ENCODE measurements at places on chromosomes 2 and 18.

DNA sequence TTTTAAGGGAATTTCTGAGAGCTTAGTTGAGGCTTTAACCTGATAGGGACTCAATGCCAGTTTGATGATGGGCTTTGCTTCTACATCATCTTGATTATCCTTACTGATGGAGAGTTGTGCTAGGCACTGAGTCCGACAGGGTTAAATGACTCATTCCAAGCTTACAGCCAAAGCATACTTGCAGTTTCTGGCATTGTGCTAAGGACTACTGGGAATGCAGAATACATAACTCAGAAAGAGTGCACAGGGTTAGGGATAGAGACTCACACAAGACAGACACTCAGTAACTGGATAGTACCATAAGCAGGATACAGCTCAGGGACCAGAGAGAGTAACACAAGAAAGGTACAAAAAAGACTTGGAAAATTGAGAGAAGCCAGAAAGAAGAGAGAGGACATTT, 94.1 kb upstream of the SLC14A2 start:
- DNase-seq = no peak

DNA sequence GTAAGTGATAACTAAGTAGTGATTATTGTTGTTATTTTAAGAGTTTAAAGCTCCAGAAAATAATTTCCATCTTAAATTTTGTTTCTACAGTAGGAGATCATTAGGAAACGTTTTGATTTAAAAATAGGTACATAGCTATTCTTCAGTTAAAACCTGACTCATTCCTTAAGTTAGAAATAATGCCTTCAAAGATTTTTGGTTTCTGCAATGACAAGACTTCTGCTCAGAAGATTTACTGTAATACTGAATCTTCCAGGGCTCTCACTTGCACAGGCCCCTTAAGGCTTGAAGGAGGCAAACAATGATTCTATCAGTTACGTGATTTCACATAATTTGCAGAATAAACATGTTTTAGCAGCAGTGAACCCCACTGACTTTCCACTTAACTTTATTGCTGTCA, 333.7 kb downstream of the RAD51AP2 start:
- no peak for DNase-seq

DNA sequence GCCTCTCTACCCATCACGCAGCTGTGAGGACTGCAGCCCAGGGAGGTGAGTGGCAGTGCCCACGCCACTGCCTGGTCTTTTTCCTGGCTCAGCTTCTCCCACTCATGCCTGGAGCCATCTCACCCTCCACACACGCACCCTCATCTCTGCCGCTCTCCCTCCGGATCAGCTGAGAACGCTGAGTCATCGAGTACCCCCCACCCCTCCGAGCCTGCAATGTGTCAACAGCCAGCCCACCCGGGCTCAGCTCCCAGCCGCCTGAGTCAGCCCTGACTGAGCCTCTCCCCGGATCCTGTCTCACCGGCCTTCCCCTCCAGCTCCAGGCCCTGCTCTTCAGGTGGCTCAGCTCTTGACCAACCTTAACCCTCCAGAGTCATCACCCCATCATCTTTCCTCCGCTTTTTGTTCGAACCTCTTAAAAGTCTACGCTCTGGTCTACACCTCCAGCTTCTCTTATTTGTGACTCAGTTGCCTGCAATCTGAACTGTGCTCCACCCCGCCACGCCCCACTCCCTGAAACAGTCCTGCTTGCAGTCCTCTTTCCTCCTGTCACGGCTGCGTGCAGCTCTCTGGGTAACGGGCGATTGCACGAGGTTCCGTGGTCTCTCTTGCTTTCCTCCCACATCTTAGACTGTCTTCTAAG, 94.4 kb upstream of the ASAP2 start:
- DNase-seq = no peak

DNA sequence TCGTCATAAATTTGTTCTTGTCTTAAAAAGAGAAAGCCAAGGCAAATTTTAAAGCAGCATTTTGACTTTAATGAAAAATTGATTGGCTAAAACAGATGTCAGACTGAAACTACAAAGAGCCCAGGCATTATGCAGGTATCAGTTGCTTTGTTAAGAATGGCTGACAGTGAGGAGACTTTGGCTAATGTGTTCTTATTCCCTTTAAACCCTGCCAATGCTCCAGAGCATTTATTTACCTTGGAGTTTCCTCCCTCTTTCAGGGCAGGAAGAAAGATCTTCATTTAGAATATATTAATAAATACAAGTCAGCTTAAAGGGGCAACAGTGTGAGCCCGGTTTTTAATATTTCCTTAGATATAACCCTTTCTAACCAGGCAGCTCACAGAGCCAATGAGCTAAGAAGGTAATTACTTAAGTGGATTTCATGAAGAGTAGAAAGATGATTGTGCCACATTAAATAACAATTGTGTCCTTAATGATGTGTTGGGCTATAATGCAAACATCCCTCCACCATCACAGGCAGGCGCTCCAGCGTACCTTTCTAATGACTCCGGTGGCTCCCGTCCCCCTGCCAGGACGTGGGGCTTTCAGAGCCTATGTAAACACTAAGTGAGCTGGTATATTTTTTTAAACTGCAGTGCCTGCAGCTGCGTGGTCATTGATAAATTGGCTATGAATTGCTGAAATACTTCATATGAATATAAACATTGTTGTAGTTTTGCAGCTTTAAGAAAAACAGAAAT, 349.4 kb upstream of the POU3F3 start:
- no peak for DNase-seq

DNA sequence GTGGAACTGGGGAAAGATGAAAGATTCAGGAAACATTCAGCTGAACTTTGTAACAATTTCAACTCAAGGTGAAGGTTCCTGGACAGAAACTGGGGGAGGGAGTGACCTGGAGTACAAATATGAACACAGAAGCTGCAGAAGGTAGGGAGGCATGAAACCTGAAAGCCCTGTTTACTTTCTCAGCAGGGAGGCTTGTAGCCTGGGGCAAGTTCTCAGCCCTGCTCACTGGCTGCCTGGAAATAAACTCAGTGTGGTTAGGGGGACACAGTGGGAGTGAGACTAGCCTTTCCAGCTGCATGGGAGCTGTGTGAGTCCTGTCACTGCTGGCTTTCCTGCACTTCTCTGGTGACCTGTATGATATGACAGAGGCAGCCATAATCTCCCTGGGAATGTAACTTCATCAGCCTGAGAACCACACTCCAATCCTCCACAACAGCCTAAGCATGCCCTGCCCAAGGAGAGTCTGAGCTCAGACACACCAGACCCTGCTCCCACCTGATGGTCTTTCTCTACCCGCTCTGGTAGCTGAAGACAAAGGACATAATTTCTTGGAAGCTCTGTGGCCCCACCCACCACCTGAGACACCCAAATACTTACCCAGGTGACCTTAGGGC, 77.0 kb downstream of the ZSWIM2 start:
- DNase-seq = no peak

GRCh38 chr2:137123226-137123625, 357.9 kb downstream of the THSD7B start:
- no peak for DNase-seq

DNA sequence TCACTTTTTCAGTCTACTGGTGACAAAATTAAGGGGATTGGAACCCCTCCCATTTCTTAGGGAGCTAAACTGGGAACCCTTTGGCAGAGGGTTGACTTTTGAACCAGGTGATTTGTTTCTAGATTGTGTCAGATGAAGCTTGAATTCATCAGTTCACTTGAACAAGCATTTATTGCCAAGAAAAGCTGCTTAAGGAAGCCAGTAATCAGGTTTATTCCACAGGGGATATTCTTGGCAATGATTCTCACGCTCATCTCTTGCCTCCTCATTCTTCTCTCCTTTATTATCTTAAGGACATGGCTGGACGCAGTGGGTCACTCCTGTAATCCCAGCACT, 101.0 kb downstream of the ALPK2 start:
- DNase-seq = no peak

- DNase-seq = no peak
Measured at GRCh38 chr18:56888978-56889377, 237.8 kb downstream of the WDR7 start.

- no peak for DNase-seq
Measured at GRCh38 chr18:13452871-13453680, 234.5 kb downstream of the LDLRAD4 start.

- no peak for DNase-seq
Measured at GRCh38 chr18:8839281-8839680, 133.9 kb downstream of the MTCL1 start.

DNA sequence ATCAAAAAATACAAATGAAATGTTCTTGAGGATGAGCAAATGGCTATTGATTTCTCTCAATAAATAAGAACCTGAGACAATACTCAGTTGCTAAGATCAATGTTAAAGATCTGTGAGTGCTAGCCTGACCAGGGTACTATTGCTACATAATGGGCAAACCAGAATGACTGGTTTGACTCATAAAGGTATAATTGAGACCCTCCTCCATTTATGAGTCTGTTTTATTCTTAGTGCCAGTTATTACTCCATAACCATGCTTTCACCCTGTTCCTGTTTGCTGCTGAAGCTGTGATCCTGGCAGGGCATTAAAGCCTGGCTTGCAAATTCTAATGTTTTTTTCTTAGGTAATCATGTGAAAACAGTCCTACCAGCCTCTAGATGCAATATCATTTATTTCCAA, 56.6 kb upstream of the PPM1B start:
- no peak for DNase-seq

- no peak for DNase-seq
Measured at GRCh38 chr2:10634495-10634894, 55.3 kb downstream of the NOL10 start.

DNA sequence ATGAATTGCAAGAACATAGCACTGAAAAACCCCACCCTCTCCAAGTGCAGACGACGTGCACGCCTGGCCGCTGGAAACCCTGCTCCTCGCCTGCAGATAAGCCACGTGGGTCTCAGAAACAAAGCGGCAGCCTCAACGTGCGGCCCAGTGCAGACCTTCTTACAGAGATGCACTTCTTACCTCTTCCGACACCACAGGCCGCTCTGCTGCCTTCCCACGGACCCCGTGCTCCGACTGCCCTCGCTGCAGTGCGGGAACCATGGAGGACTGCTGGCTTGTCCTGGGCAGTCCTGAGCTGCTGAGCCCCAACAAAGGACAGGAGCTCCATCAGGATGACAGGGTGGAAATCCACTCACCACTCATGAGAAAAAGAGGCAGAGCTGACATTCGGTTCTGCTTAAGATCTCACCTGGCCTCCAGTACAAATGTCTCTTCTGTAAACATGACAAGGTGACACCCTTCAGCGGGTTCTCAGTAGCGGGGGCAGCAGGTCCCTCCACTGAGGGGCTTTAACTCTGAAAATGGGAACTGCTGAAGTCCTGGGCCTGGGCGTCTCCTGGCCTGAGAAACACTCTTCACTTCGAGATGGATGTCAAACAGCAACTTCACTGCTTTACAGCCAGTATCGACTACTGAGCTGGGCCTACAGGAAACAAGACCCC, 6.2 kb downstream of the COPS9 start:
- DNase-seq = no peak

DNA sequence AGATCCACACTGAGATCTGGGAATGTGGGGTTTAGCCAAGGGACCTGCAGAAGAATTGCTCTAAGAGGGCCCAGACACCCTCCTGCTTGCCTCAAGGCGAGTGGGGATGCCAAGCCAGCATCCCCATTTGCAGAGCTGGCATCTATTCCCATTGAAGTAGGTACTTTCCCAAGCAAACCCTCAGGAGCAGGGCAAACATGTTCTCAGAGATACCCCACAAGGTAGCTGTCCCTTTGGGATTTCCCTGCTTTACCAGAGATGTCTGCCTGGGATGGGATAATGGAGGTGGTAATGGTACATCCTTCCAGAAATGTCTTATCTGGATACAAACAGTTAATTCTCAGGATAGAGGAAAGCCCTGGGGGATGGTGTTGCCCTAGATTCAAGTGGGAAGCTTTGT, 51.2 kb downstream of the GYPC start:
- no peak for DNase-seq

- DNase-seq = no peak
Measured at GRCh38 chr2:193153576-193153975, 958.8 kb upstream of the TMEFF2 start.

GRCh38 chr2:151302879-151303278, 13.4 kb upstream of the NMI start:
- DNase-seq = no peak

DNA sequence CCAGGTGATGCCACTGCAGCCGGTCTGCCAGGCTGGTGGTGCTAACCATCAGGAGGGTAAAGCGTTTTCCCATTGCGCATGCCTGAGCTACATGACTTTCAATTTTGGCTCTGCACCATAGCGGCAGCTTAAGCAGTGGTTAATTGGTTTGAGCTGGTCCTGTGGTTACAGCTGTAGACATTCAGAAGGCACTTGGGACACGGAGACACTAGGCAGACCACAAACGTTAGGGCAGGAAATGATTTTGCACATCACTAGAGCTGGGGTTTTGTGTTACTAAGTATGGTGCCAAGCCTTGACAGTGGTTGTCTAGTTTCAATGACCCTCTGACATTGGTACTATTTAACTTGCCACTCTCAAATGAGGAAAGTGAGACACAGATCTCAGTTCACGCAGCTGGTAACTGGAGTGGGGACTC, 28.9 kb upstream of the CNOT11 start:
- DNase-seq = peak; percentile 39

DNA sequence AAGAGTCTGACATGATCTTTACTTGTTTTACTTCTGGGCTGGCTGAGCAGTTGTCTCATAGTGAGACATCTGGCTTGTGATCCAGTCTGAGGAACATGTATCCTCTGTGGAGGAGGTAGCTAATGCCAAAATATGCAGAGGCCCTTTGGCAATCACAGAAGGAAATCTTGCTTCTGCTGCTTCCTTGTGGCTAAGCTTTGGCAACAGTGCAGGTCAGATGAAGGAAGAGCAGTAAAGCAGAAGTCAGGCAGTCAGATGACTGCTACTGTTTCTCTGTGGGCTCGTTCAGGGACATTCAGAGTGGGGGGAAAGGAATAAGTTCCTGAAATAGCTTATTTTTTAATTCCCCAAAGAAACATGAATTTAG, 22.3 kb downstream of the DOK1 start:
- no peak for DNase-seq

GRCh38 chr2:157367704-157368103, 42.1 kb upstream of the ERMN start:
- no peak for DNase-seq

GRCh38 chr2:72040629-72041571, 106.8 kb downstream of the CYP26B1 start:
- no peak for DNase-seq

DNA sequence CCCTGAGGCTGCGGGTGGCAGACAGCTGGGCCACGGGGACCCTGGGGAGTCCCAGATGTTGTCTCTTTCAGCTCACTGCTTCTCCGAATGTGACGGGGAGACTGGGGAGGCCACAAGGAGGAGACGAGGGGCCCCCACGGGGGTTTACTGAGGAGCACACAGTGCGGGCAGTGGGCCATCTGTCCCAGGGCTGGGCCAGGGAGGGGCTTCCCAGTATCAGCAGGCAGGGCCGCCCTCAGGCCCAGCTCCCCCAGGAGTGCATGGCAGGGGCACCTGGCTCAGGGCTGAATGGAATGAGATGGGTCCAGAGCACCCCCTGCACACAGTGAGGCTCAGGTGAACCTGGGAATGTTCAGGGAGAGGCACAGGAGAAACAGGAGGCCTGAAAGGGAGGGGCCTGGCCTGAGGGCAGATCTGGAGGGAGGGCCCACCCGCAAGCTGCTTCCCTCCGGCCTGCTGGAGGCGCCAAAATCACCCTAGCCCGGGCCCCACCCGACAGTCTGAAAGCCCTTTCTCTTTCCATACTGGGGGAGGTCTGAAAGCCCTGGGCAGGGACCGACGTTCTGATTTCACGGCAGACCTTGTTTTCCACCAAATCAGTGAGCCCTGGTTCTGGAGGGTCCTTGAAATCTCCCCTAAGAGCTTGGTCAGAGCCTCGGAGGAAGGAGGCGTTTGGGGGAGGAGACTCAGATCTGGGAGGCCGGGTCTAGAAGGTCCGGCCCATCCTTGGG, 35.5 kb upstream of the PTMA start:
- DNase-seq = no peak

- no peak for DNase-seq
Measured at GRCh38 chr2:88897715-88898114, 206.2 kb downstream of the RPIA start.
